ENCODE measurements at places on chromosomes 11 and 22.
A peak's percentile ranks its signal among the peaks of the same experiment; 100 is the strongest.

DNA sequence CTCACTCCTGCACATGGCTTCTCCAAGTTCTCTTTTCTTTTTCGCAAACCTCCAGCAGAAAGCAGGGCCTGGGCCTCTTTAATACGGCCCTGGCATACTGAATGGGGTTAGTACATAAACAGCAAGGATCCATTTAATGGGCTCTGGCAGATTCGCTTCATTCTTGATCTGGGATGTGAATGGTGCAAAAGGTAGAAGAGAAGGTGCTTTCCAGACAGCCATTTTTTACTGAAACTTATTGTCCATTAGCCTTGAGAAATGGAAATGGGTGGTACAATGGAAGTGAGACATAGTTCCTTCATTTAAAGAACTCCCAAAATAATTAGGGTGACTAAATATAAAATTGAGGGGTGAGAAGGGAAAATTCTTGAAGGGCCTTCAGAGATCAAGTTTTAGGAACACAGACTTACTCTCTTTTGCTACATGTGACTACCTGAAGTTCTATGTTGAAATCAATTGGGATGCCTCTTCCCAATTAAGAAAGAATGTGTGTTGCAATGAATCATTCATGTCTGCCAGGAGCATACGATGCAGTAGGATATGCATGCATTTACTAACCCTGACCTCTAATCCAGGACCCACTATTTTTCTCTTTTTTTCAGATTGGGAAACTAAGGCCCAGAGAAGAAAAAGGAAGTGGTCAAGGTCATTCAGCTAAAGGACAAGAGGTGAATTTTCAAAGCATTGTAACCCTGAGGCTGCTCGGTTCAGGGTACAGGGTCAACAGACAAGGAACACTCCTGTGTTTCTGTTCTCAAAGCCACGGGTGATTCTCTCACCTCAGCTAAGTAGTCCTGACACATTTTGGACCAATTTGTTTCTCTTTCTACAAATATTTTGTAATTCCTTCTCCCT lies 144.1 kb downstream of the BBOX1 start:
- no peak for DNase-seq

DNA sequence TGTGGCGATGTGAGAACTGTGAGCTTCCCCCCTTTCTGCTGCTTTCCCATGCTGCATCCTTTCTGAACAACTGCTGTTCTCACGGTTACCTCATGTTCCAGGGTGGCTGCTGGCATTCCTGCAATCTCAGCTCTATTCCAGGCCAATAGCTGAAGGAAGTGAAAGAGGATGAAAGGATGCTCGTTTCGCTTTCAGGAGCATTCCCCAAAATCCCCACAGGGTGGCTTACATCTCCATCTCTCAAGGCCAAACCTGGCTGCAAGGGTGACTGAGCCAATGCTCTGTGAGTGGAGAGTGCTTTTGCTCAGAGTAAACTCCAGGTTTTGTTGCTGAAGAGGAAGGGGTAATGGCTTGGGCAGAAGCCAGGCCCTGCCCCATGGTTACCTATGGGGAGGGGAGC lies 848.2 kb downstream of the BRD1 start:
- DNase-seq = no peak

- DNase-seq = no peak
Observed at GRCh38 chr11:68992743-68993255, 12.0 kb upstream of the MRGPRD start.

GRCh38 chr11:61109671-61110070 lies 7.4 kb downstream of the CD5 start:
- DNase-seq = no peak

DNA sequence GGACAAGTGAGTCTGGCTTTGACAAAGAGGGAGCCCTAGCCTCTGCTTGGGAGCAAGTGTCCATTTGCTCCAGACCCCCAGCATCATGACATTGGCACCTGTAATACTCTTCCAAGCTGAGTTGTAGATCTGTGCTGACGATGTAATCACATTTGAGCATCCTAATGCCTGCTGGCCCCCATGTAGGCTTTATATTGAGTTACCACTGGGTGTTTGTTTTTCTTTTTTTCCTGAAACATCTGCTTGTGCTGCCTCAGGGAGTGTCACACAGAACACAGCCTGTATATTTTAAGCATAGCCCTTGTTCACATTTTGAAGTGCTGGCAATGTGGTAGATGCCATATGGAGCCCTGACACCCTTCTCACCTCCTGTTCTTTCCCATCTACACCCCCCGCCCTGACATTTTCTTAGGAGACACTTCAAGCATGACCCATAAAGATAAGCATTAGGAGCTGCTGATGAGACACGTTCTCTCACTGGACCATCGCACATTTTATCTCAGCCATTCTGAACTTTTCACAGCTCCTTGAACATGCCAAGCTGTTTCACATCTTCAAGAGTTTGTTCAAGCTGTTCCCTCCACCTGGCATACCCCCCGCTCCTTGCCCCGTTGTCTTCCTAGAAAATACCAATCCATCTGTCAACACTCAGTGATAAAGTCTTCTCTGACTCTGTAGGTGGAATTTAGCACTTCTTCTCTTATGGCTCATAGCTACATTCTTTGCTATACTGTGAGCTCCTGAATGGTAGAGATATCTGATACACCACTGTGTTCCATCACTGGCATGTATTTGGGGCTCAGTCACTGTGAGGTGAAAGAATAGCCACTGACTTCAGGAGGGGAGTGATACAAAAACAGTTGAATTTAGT lies 128.7 kb downstream of the TRIM44 start:
- DNase-seq = peak; percentile 53

DNA sequence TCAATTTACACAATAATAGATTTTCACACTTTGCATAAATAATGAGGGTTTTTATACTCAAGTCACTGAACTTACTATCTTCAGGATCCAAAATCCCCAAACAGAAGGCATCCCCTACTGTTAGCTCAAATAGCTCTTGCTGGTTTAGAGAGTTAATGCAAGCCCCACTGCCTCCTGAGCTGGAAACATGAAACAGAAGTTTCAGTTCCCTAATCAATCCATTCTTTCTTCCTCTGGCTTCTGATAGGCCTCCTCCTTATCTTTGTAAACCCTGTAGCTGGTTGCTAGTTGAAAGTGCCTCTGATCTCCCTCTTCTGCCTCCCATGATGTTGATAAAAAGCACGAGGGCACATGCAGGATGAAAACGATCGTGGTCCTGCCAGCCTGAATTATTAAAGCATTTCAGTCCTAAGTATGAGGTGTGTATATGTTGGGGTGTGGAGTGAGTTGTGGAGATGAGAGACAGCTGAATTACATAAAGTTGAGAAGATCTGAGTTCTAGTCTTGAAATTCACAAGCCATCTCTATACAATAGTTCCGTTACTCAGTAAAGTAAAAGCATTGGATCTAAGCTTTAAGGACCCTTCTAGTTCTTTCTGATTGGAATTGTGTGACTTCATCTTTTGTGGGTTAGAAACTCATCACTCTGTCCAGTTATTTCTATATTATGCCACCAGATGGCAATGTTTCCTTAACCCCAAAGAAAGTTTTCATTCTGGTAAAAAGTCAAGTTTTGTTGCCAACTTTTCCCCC lies 35.0 kb upstream of the EHF start:
- DNase-seq = no peak

GRCh38 chr22:37752189-37753087 lies 55.3 kb upstream of the GCAT start:
- peak; percentile 4 for DNase-seq

DNA sequence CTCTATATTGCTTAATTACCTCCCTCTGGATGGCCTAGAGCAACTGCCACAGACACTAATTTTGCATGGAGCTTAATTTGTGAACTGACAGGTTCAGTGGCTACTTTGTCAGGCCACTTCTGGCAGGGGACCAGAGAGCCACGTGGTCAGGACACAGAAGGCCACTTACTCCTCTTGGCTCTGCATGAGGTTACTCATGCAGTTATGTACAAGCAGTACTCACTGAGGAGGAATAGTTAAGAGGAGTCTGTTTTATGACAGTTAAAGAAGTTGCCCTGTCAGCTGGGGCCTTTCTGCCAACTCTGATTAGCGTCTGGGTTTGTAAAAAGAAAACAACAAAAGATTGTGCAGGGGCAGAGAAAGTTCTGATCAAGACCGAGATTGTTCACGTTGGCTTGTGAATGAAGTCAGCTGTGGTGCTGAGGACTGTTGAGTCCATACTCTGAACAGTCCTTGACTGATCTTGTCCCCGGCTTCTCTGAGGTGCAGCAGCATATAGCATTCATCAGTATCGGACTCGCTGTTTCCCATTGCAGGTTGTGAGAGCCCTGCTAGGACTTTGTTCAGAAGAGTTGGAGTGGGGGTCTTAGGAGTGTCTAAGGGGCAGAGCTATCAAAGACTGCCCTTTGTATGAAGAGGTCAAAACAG lies 41.4 kb downstream of the PPFIBP2 start:
- DNase-seq = peak; percentile 49

GRCh38 chr11:12827929-12828812 lies 153.9 kb downstream of the TEAD1 start:
- peak; percentile 73 for DNase-seq

- DNase-seq = no peak
Observed at GRCh38 chr22:36922105-36922608, 8.7 kb downstream of the CSF2RB start.

DNA sequence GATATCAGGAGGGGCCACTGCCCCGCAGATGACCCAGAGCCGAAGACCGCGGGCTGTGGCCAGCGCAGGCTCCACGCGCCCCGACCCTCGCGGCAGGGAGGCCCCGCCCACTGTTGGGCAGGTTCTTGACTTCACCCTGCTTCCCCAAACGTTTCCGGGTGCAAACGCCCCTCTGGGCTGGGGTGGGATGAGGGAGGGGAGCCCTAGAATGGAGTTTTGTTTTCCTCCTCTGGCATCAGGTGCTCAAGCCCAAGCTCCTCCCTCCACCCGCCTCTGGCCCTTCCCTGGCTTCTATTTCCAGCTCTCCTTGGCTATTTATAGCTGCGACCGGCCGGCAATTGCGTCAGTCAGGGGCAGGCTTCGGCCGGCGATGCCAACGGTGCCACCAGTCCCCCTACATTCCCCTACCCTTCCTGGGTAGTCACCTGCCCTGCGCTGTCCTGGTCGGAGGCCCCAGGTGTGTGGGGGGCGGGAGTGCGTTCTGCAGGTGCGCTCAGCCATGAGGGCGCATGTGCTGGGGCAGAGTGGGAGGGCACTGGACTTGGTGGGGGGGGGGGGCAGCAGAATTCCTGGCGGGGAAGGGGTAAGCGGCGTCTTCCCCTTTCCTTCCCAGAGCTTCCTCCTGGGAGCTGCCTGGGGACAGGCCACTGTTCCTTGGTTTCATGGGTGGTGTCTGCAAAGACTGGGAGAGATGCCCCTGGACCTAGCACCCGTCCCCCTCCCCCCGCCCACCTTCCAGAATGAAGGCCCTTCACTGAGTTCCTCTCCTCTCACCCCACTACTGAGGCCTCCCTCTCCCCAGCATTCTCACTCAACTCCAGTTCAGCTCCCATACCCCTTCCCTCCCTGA lies 23.6 kb downstream of the DUSP8 start:
- no peak for DNase-seq

DNA sequence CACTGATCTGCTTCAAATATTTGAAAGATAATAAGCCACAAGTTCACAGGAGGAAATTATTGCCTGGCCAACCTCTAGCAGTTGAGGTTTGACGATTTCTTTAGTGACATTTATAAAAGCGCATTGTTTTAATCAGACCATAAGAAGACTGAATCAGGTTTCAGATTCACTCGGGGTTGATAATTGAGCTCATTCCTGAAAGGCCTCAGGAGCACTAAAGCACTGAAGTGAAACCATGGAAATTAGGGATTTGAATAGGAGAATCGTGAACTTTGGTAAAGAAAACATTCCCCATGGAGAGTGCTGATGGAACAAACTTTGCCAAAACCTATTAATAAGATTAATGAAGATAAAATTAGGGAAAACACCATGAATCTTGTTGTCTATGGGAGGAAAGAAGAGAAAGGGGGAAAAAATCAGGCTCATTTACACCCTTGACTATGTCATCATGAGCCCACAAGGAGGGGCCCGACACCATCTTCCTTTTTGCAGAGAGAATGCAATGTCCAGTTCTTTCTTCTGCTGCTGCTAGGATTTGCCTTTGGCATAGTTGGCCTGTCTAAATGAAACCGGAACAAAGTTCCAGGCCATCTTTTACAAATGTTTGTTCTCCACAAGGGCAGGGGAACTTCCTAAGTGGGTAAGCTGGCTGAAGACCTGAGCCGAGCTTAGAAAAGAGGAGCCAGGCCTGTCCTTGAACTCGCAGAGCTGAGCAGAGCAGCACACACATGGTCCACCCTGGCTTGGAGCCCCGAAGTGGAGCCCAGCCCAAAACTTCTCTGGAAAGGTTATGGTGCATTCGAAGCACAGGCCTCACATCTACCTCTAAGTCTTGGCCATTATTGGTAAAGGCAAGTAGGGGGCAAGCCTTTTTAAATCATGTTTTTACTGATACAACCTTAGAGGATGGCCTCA lies 56.1 kb upstream of the EIF3M start:
- no peak for DNase-seq

DNA sequence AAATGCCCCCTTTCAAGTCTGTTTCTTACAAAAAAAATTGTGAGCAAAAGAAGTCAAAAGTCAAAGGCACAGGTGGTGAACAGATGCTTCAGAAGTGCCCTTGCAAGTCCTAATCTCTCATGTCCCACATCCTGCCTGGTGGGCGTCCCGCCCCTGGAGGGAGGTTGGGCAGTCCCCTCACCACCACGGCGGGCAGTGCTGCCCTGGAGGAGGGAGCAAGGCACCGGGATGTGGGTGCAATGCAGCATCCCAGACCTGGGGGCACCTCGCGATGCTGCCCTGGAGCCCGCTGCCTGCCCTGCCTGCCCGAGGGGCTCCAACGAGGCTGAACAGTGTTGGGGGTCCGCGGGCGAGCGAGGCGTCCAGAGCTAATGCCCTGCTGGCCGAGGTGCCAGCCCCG lies 15.9 kb downstream of the MRGPRG start:
- no peak for DNase-seq

DNA sequence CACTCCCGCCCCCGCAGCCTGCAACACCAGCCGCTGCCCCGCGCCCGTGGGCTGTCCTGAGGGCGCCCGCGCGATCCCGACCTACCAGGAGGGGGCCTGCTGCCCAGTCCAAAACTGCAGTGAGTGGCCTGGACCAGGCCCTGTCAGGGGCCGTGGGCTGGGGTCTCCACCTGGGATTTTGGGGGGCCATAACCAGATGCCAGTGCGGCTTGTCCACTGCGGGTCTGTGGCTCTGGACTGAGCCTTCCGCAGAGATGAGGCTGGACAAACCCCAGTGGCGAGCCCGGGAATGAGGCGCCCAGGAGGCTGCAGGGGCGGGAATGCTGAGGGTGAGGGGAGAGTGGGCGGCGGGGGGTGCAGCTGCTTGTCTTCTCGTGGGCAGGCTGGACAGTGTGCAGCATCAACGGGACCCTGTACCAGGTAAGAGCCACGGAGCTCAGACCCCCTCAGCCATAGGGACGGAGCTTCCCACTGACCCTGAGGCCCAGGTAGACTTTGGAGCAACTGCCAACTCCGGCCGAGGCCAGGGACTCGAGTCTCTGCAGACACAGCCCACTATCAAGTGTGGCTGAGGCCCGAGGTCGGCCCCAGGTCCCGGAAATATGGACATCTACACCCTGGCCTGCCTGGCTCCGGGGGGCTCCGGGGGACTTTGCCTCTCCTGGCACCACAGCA lies 24.8 kb upstream of the MUC5B start:
- no peak for DNase-seq
